ENCODE measurements at places on chromosomes 5 and 9.
A peak's percentile ranks its signal among the peaks of the same experiment; 100 is the strongest.

DNA sequence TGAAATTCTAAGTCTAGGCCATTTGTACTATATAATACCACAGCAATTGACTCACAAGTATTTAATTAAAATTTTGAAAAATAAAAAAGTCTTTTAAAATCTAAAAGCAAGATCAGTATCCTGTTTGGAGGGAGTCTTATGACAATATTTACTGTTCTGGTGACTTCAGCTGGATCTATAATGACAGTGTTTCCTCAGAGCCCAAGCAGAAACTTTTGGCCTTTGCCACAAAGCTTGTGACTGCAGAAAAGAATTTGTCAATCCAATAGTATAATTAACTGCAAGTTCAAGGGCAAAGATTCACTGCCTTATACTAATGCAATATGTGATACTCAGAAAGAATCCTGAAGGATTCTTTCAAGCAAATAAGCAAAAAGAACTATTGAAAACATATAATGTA lies 49.6 kb upstream of the RAPGEF6 start:
- DNase-seq: no peak

- no peak for DNase-seq
Observed at GRCh38 chr5:72709341-72709740, 107.1 kb upstream of the TNPO1 start.

GRCh38 chr5:65483546-65484346 lies 2.0 kb upstream of the ADAMTS6 start:
- DNase-seq: no peak

GRCh38 chr5:1923341-1923740 lies 40.6 kb upstream of the IRX4 start:
- no peak for DNase-seq

- no peak for DNase-seq
Observed at GRCh38 chr9:131297903-131298302, 8.4 kb downstream of the PLPP7 start.

DNA sequence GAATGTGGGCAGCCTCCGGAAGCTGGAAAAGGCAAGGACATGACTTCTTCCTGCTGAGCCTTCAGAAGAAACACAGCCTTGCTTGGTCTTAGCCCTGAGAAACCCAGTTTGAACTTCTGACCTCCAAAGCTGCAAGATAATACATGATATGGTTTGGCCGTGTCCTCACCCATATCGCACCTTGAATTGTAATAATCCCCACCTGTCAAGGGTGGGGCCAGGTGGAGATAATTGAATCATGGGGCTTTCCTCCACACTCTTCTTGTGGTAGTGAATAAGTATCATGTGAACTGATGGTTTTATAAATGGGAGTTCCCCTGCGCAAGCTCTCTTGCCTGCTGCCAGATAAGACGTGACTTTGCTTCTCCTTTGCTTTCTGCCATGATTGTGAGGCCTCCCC lies 310.9 kb downstream of the PSAT1 start:
- DNase-seq: no peak

GRCh38 chr5:42641336-42642005 lies 115.1 kb upstream of the CCDC152 start:
- no peak for DNase-seq

- no peak for DNase-seq
Observed at GRCh38 chr5:110177729-110178128, 488.0 kb downstream of the MAN2A1 start.

GRCh38 chr9:84939774-84940173 lies 270.2 kb downstream of the NTRK2 start:
- no peak for DNase-seq

GRCh38 chr5:127806776-127807175 lies 103.6 kb downstream of the CCDC192 start:
- DNase-seq: no peak

- DNase-seq: no peak
Observed at GRCh38 chr9:107759823-107760166, 270.2 kb upstream of the KLF4 start.

- no peak for DNase-seq
Observed at GRCh38 chr5:143213851-143214363, 189.6 kb downstream of the NR3C1 start.

DNA sequence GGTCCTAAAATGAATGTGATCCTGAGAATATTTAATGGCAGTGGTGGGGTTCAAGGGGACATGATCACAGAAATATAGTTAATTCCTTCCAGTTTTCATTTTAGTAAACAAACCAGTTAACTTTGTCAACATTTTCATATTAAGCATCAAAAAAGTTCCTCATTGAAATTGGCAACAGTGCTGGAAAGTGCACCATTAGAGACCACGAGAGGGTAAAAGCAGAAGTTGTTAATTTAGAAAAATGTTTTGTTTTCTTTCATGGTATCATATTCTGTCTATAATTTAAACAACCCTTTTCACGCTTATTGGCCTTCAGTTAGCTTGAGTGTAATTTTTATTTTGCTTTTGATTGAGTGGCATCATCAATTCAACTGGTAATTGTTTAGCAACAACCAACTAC lies 11.9 kb downstream of the GIN1 start:
- no peak for DNase-seq

DNA sequence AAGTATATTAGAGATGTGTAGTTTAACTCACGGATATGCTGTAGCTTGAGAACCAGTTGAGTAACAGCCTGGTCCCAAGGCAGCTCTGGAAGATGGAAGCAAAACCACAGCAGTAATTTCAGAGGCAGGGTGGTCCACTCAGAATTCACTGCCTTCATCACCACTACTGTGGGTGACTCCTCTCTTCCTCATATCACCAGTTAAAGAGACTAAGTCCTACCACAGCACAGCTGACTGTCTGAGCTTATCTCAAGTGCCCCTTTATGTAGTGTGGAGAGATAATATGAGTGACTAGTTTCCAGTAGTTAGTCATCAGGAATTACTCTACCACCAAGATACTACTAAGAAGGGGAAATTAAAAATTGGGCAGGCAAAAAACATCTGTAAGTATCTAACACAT lies 1571.2 kb upstream of the C9orf72 start:
- DNase-seq: no peak

DNA sequence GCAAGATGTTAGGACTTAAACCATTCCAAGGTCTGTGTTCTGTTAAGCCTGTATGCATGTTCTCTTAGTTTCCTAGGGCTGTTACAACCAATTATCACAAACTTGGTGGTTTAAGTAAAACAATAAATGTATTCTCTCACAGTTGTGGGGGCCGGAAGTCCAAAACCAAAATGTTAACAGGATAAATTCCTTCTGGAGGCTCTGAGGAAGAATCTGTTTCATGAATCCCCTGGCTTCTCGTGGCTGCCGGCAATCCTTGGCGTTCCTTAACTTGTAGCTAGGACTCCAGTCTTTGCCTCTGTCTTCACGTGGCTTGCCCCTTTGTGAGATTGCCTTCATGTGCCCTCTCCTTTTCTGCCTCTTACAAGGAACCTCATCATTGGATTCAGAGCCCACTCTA lies 30.4 kb downstream of the FEM1C start:
- DNase-seq: no peak

DNA sequence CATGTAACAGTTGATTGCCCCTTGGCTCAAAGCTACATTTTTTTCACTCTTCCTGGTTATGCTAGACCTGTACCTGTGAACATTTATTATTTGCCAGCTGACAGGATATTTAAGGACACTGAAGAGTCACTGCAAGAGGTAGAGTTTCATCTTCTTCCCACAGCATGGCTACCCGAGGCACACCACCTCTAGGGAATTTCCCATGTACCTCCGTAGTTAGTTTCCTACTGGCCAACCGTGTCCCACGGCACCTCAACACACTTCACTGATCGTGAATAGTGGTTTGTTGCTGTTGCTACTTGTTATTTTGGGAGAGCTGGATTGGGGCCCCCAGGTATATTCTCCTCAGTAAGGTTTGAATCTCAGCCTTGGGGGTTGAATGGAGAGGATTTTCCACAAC lies 648.6 kb downstream of the SEMA5A start:
- no peak for DNase-seq

- no peak for DNase-seq
Observed at GRCh38 chr5:131983244-131983771, 28.1 kb downstream of the ACSL6 start.

DNA sequence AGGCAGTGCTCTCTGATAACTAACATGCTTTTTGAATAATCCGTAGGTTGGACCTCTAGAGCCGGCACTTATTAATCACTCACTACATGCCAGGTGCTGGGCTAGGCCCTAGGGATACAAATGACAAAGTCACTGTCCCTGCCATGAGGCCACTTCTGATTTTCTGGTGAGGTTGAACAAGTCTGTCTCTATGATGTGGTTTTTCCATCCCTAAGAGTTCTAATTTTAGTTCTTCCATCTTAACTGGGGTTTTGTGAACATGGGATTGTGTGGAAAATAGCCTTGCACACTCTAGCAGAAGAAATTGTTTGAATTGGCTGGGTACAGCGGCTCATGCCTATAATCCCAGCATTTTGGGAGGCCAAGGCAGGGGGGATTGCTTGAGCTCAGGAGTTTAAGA lies 64.6 kb downstream of the IL31RA start:
- no peak for DNase-seq

DNA sequence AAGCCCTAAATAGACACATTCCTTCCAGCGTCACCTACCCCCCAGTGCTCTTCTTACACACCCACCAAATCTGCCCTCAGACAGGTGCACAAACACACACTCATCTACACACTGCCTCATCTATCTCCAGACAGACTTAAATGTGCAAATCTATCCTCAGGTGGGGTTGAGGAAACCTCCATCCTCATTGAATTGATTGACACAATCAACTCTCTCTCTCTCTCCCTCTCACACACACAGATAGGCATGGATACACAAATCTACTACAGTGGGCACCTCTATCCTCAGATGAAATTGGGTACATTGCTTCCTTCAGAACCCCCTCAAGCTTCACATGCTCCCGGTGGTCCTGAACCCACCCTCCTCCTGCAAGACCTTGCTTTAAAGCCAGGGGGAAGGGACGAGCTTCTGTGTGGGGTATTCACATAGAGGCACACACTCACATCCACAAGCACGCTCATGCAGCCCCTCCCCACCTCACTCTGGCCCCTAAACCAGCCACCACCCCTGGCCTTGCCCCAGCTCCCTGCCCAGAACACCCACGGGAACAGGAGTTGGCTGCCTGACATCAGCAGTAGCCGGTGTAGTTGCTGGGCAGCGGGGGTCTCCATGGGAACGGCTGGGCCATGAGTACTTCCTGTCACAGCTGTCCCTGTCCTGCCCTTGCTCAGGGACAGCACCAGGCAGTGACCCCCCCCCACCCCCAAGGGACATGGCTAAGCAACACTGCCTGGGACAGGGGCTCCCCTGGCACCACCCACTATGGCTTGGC lies 22.8 kb downstream of the PCDH1 start:
- DNase-seq: peak; percentile 69

GRCh38 chr9:23322392-23322791 lies 503.6 kb downstream of the ELAVL2 start:
- no peak for DNase-seq

DNA sequence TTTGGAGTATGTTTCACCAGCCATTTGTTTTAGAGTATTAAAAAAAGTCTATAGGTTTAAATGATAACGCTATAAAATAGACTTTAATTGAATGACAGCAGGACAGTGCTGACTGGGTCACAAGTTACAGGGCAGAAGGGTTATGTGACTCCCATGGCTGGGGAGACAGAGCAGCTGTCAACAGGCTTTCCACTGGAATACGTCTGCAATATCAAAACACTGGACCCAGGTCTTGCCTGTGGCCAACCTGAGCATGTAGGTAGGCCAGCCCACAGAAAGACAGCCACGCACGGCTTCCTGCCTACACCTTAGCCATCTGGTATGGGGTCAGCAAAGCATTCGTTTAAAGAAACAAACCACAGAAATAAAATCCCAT lies 80.7 kb downstream of the OTULIN start:
- DNase-seq: no peak

DNA sequence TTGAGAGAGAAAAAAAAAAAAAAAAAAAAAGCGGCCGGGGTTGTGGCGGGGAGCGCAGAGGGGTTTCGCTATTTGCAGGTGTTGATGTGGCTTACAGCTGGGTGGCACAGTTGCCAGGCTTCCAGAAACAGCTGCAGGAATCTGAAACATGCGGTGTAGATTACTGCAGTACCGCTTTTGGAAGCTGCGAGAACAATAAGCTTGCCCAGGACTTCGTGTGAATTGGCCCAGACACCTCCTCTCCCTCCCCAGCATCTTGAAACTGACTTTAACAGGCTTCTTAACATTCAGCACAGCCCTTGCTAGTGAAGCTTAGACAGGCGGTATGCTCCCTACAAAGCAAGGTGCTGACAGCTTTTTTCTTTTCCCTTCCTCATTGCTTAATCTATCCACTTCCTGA lies 104.0 kb downstream of the ATP10B start:
- DNase-seq: no peak

- no peak for DNase-seq
Observed at GRCh38 chr5:115772731-115773475, 43.6 kb downstream of the CDO1 start.

DNA sequence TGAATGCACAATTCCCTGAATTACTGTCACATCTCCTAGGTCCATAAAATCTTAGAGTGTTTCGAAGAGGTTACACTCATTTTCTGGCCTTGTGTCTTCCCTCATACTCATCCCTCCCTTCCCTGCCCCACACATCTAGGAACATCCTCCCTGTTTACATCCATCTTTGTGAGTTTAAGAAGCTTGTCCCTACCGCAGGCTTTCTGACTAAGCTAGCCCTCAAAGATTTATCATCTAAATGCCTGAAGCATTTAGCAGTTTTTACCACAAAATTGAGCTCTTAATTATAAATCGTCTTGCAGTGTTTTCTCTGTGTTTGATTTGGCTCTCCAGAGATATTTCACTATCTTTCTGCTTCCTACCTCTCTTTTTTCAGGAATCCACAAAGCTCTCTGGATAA lies 374.8 kb downstream of the KIAA0825 start:
- DNase-seq: no peak

- DNase-seq: no peak
Observed at GRCh38 chr5:77935506-77936364, 159.6 kb upstream of the TBCA start.

- DNase-seq: no peak
Observed at GRCh38 chr5:121967187-121967586, 5.4 kb downstream of the SRFBP1 start.

- no peak for DNase-seq
Observed at GRCh38 chr5:125481506-125482465, 735.3 kb upstream of the ZNF608 start.

DNA sequence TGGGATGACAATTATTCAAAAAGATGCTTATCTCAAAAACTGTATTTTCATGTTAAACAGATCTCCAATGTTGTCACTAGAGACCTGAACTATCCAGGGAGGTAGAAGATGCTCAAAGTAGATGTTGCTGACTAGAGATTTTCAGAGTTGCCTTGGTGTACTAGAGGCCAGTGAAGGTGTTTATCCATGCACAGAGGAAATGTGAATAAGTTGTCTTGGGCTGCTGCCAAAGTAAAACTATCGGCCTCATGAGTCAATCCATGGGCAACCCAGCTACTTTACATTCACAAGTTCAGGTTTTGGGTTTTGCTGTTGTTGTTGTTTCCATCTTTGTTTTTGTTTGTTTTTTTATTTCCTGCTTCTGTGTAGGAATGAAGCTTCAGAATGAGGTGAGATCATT lies 141.1 kb upstream of the RANBP3L start:
- DNase-seq: no peak

- DNase-seq: no peak
Observed at GRCh38 chr9:87540444-87541105, 42.9 kb downstream of the DAPK1 start.

Data from head of caudate nucleus (tissue), 42 donors.